Activated T-cell treated with anti-CD3 and anti-CD28 coated beads, Interleukin-2, amount 50 U/mL, for 1 hour (primary cell): ENCODE measurements at places on chromosomes 4 and X.

GRCh38 chrX:20527558-20528011 is 260.9 kb upstream of the RPS6KA3 start:
- DNase-seq = no peak

GRCh38 chr4:140355288-140355687 is 18.2 kb upstream of the SCOC start:
- no peak for DNase-seq

DNA sequence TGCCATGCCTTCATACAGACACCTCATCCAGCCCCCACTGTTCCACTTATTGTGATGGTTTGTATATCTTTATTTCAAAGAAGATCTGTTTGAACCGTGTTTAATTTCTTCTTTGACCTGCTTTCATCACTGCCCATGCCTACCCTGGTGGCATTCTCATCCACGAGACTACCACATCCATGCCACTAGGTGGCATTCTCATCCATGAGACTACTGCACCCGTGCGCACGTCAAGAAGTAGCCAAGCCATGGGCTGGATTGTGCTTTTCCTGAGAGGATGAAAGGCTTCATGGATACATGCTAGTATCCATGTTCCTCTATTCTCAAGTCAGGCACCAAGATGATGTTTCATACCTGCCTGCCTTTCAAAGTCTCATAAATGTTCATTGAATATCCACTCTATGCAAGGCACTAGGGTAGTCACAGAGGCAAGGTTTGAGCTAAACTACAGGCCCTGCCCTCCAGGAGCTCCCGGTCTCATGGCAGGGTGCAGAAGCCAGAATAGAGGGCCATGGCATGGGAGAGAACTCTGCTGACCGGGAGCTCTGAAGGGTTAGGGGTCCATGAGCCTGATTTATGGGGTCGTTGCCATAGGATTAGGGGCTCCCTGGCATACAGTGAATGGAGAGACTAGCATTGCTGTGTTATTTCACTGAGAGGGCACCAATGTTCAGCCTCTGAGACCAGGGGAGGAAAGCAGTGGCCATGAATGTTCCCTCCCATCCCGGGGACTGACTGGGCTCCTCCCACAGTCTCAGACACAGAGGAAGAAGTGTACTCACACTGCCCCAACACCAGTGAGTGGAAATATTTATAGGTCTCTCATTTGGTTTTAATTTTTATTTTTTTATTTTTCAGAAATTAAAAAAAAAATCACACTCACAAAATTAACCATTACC is 24.8 kb upstream of the EOLA2 start:
- DNase-seq = no peak

- DNase-seq = peak; percentile 63
Observed at GRCh38 chrX:71618303-71618721, at the start of gene CXCR3. Gene CXCR3 (minus strand): TSS chrX:71618511. CDS start chrX:71618449, 62 bp downstream.

DNA sequence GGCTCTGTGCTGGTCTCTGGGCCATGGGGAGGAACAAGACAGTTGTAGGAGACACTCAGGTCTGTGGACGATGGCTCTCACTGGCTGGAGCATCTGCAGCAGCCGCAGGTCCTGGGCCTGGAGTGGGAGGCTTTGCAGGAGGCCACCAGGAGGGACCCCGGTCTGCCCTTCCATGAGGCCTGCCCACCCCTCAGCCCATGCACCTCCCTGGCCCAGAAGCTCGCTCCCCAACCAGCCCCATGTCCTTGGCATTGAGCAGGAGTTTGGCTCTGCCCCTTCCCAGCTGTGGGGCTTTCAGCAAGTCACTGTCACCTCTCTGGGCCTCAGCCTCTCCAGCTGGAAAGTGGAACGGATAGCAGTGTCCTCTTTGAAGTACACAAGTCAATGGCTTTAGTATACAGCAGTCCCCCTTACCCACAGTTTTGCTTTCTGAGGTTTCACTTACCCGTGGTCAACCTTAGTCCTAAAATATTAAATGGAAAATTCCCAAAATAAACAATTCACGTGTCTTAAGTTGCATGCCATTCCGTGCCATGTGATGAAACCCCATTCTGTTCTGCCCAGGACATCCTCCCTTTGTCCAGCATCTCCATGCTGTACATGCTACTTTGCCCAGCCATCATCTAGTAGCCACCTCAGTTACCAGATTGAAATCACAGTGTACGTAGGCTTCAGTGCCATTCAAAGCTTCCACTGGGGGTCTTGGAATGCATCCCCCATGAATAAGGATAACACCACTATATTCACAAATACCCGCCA is 104.0 kb downstream of the CPZ start:
- no peak for DNase-seq

GRCh38 chr4:89303814-89304388 is 3.7 kb downstream of the GPRIN3 start:
- no peak for DNase-seq

DNA sequence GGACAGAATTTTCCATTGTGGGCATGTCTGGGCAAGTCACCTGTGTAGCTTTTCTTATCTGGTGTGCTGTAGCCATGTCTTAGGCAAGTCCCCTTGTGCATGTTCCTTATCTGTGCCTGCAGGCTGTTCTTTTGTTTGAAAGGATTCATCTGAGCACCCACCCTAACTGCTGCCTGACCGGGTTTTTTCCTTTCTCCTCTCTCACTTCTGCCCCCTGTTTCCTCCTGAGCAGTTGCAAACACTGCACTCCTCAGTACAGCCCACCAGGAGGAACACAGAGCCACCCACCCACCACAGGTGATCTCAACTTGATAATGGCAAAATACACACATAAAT is 29.2 kb upstream of the IL9R start:
- no peak for DNase-seq

DNA sequence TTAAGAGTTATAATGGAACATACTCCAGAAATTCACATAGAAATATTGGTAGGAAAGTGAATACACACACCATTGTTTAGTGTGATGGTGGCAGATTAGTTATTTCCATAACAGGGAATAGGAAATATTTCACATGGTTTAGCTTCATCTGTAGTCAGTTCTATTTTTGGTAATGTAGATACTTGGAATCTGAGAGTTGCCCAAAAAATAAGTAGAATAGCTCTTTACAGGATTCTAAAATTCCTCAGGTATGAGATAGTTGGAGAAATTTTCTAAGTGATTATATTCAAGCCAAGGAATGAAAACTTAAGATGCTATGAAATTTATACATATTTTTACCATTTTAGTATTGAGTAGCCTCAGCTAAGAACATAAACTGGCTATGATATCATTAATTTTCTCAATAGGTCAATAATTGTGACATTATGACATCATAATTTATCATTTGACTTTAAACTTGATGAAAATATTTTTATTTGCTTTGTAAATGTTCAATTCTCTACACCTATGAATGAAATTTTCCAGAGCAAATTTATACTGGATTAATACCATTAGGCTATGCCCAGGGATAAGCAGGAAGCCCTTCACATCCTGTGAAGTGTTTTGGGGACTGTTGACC is 35.8 kb downstream of the CPEB2 start:
- no peak for DNase-seq
